ENCODE measurements at places on chromosomes 13 and 19.

DNA sequence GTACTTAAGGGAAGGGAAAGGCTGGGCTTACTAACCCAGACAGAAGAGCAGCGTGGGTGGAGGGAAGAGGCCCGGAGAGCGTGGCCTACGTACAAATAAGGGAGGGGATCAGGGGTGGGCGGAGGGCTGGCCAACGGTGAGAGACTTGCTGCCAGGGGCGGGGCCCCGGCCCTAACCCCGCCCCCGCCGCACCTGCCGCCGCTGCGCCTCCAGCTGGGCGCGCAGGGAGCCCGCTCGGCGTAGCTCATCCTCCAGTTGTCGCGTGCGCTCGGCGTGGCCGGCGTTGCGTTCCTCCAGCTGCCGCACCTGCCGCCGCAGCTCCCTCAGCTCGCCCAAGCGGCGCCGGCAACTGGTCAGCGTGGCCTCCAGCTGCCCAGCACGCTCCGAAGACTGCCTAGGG, 5.7 kb downstream of the HOOK2 start:
- DNase-seq, result no peak

GRCh38 chr19:7104747-7105447, 35.4 kb downstream of the ZNF557 start:
- DNase-seq, result no peak

- no peak for DNase-seq
These were observed 82.1 kb downstream of the ATP8A2 start for GRCh38 chr13:25453850-25454365.

- no peak for DNase-seq
These were observed 180.8 kb downstream of the SPRY2 start for GRCh38 chr13:80160110-80160509.

GRCh38 chr13:75968103-75968838, 332.1 kb downstream of the LMO7 start:
- DNase-seq, result peak; percentile 31

DNA sequence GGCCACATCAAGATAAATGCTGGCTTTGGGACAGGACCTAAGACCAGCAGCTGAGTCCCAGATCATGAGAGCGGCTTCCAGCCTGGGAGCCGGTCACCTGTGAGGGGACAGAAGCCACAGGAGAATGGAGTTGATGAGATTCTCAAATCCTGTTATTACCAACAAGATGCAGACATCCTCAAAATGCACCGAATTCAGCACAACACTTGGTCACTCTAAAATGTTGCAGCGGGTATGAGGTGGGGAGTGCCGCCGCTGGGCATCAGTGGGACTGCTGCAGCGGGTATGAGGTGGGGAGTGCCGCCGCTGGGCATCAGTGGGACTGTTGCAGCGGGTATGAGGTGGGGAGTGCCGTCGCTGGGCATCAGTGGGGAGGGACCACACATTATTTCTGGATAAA, 21.2 kb downstream of the RANBP3 start:
- no peak for DNase-seq
